ENCODE measurements at places on chromosomes 11 and 22. TPM values are rescaled to one million over a fixed set of nuclear protein-coding genes. Genes with fewer than 3 reads are reported as not detected.

The GDPD4 gene
- total RNA-seq = not detected

The GRAMD1B gene
- total RNA-seq = 4.1 TPM

The ZC3H7B gene
- total RNA-seq = 38.3 TPM

The CCDC34 gene
- total RNA-seq = 8.4 TPM

The TTC28 gene
- 13.3 TPM for total RNA-seq

The BRD1 gene
- 21.4 TPM for total RNA-seq

The CD6 gene
- not detected for total RNA-seq

The DCHS1 gene
- 29.0 TPM for total RNA-seq

The OR10D3 gene
- total RNA-seq = not detected

The TALDO1 gene
- total RNA-seq = 200 TPM

Measured in epithelial cell of umbilical artery (primary cell).